ENCODE measurements at places on chromosomes 4 and X.

DNA sequence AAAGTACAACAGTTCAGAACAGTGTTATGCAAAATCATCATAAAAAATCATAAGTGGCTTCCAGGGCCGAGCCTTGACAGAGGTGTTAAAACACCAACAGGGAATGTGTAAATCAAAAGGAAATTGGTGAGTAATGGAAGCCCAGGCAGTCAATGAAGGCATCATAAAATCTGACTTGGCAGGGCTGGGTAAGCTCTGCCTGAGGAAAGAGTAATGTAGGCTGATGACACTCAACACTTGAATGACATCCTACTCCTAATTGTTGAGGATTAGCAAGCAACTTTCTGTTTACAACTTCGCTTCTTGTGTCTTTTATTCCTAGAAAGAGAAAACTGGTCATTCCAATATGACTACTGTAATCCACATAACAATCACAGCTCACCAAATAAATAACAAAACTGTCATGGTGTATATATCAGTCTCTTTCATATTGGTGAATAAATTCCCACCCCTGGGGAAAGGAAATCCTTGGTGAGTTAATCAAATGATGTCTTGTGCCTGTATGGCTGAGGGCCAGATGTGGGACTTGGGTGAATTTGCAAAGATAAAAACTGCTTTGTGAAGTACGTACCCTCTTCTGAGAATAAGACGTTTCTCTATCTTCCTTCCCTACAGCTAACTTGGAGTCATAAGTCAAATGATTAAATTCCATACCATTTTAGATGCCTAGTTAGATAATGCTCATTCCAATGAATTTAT is 196.8 kb downstream of the DCHS2 start:
- DNase-seq, result no peak

DNA sequence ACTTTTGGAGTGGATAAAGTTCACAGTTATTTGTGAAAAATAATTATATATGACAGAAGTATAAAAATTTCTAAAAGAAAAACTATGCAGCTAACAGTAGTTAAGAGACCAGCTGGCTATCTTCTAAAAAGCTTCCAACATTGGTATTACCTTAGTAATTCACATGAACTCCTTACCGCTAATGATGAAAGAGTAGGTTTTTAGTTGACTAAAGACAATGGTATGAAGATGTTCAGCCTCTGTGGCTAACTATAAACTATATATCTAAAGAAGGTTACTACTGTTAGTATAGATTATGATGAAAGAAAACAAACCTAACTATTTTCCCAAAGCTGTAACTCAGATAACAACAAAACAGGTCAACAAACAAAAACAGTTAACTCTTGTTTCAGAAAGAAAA is 10.4 kb downstream of the CCNI start:
- no peak for DNase-seq

GRCh38 chr4:85756938-85757337 is 282.0 kb downstream of the ARHGAP24 start:
- DNase-seq, result no peak

- no peak for DNase-seq
These were observed 524 bp upstream of the RPS3A start for GRCh38 chr4:151098979-151099228.

DNA sequence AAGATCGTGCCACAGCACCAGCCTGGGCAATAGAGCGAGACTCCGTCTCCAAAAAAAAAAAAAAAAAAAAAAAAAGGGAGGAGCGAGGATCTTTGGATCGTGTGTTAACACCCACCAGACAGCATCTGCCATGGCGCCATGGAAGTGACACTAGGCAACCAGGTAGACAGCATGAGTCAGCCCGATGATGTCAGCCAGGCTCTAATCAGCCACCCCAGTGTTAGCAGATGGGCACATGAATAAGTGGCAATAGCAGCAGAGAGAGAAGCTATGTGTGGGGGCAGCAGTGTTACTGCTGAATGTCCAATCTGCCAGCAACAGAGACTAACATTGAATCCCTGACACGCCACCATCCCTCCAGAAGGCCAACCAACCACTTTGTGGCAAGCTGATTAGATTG is 6.6 kb downstream of the SYN1 start:
- DNase-seq, result no peak

DNA sequence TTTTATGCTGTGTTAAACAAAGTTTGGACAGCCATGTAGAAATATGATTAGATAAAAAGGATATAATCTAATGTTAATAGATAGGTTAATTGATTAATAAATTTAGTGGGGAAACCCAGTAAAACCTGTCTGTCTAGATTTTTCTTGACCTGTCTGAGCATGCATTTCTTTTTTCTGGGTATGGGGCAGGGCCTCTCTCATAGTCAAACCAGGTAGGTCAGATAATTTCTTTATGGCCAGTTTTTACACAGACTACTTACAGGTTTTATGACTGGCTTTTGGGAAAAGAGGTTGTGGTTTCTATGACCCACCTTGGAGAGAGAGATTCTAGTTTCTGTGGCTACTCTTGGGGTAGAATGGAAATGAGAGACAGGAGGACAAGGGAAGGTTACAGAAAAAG is 135.6 kb upstream of the EPHA5 start:
- DNase-seq, result no peak

DNA sequence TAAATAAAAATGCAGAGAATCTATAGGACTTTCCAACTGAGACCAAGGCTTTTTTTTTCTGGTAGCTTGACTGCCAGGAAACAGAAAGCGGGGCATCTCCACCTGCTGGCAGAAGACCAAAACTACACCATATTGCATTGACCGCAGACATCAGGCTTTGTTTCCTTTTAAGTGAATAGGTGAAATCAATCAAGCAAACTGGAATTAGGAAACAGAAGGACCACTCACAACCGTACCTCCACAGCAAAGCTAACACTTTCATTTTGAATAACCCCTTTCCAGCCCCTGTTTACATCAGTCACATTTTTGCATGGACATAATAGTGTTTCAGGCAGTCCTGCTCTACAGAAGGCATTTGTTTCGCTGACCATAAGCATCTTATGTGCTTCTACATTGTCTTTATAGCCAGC is 218.2 kb downstream of the IDS start:
- DNase-seq, result peak; percentile 2

- DNase-seq, result peak; percentile 52
These were observed 3.7 kb upstream of the GPR82 start for GRCh38 chrX:41720125-41720779.

GRCh38 chrX:18410038-18410437 is 15.4 kb upstream of the CDKL5 start:
- DNase-seq, result no peak

DNA sequence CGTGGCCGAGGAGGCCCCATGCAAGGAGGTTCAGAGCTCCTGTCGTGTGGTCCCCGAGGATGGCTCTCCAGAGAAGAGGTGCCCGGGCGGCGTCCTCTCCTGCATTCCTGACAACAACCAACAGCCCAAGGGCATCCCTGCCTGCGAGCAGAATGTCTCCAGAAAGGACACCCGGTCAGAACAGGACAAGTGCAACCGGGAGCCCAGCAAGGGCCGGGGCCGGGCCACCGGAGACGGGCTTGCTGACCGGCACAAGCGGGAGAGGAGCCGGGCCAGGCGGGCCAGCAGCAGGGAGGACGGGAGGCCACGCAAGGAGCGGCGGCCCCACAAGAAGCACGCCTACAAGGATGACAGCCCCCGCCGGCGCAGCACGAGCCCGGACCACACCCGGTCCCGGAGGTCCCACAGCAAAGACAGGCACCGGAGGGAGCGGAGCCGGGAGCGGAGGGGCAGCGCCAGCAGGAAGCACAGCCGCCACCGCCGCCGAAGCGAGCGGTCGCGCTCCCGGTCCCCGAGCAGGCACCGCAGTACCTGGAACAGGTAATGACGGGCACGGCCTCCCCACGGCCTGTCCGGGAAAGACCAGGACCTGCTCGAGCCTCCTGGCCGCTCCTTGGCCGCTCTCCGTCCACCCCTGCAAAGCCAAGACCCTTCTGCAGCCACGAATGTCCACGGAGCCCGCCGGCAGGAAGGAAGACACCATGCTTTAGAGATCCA is 9.8 kb downstream of the AKAP17A start:
- DNase-seq, result no peak

DNA sequence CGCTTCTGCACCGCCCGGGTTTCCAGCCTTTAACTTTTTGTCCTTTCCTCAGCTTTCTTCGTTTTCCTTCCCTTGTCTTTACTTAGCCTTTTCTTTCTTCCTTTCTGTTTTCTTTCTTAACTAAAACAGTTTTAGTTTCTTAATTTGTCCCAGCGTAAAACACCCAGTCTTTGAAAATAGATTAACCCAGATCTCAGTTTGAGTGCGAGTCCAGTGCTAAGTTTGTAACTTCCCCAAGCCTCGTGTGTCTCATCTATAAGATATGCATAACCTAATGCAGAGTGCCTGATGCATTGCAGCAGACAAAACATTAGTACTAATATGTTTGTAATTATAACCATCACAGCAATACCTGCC is 460 bp upstream of the GEMIN8 start:
- DNase-seq, result no peak

GRCh38 chrX:47201345-47201944 is 7.8 kb downstream of the UBA1 start:
- DNase-seq, result no peak

DNA sequence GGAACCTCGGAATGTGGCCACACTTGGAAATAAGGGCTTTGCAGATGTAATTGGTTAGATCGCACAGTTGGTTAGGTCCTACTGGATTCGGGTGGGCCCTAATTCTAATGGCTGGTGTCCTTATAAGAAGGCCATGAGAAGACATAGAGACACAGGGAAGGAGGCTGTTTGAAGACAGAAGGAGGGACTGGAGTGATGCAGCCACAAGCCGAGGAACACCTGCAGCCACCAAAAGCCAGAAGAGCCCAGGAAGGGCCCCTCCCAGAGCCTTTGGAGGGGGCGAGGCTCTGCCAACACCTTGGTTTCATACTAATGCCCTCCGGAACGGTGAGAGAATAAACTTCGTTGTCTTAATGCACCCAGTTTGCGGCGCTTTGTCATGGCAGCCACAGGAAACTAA is 47.0 kb downstream of the EVC start:
- no peak for DNase-seq

All from effector memory CD8-positive, alpha-beta T cell (primary cell).